GM10248 (cell line): ENCODE measurements at places on chromosomes 11 and 22.

DNA sequence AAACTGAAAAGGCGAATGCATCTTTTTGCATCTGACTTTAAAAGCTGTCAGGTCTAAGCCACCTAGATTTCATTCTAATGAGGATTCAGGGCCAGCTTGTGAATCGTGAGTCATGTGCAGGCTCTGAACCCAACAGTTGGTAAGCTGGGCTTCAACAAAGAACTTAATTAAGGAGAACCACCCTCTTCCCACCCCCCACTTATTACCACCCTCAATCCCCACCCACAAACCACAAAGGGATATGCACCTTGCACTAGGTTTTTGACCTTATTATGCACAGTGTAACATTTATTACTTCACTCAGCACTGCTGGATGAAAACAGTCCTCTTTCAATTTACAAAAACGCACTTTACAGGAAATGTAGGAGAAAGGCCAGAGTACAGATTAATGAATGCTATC is 94.1 kb upstream of the LIN7C start:
- no peak for DNase-seq

DNA sequence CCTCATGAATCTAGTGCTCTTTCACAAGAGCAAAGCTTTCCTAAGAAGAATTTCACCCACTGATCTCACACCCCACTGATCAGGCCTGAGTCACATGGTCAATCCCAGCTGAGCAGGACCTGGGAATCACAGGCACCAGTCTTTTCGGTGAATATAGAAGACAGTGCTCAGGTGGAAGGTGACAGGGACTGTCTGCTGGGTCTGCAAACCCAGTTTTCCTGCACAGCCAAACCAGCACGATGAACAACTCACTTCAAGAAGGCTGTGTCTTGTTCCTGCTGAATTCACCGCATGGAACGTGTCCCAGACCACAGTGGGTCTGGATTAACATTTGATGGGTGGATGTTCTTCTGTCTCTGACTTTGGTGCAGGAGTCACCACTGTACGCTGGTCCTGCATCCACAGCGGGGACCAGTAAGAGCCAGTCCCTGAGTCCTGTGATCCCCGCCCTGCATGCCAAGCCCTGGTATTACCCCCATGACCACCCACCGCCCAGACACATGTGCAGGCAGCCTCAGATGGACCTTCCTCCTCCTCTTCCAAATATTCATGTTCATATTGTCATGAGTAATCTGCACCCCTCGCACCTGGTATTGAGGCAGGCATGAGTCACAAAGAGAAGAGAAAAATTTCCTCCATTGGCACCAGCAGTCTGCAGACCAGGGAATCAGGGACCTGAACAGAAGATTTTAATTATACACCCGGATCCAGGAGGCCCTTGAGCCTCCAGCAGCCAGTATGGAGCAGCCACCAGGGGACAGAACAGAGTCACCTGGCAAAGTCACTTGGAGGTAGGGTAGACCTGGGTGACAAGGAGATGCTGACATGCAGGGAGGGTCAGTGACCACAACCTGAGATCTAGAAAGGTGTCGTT is 8.6 kb upstream of the IGLL5 start:
- DNase-seq = no peak

GRCh38 chr22:20044495-20045151 is 23.7 kb downstream of the TANGO2 start:
- DNase-seq = no peak

- DNase-seq = peak; percentile 15
Measured at GRCh38 chr11:86672007-86672621, at the start of gene ME3. Gene ME3 (minus strand): TSS chr11:86672616.

GRCh38 chr11:2888266-2888968 is 2.8 kb upstream of the CDKN1C start:
- peak; percentile 84 for DNase-seq

DNA sequence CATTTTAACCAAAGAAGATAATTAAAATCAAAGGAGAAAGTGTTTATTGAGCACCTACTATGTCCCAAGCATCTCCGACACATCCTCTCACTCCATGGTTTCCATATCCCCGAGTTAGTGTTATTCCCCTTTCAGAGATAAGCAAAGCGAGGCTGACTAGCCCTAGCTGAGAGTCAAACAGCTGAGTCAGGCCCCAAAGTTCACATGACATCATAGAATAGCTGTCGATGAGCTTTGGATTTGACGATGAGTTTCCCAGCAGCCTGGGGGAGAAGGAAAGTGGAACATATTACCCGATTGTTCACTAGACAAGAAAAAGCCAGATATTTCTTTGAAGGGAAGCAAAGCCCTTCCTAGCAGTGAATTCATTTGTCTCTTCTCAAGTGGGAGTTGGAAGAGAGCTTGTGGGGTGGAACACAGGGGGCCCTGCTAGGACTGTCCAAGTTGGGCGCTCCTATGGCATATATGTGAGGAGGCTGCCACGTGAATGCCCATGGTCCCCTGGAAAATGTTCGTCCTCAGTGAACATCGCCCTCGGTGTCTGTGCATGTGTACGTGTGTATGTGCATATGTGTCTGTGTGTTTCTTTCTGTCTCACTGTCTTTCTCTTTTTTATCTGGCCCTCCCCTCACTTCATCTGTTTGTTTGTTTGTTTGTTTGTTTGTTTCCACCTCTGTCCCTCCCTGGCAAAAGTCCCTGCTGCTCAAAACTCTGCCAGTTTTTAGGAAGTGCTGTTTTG is 493 bp upstream of the CYTH4 start:
- DNase-seq = no peak

DNA sequence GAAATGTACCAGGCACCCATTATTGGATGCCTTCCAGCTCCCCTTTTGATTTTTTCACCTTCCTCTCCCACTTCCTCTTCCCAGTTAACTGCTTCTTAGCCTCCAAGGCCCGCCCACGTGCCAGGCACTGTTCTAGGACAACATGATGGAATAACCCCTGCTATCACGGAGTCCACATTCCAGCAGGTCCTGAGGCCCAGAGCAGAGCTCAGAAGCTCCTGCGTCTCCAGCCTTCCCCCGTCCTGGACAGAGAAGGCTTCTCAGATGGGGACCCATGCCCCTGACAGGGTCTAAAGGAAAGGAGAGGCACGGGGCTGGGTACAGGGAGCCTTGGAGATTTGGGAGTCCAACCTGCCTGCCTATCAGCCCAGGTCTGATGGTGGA is 29.1 kb downstream of the TRIM29 start:
- DNase-seq = no peak

DNA sequence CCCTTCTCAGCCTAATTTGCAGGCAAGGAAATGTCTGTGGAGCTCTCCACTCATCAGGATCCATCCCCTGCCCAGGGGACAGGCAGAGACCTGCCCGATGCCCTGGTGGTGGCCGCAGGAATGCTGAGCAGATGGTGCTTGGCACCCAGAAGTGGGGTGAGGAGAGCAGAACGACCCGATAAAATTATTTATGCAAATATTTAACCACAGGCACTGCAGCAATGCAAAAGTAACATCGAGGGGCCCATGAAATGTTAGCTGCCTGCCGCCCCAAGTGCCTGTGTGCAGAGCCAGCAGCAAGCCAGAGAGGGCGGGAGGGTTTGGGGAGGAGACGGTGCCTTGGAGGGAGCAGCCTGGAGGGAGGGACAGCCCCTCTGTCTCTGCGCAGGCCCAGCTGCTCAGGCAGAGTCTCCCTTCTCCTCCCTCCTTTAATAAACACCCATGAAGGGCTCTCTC is 205.5 kb downstream of the CTTN start:
- no peak for DNase-seq

GRCh38 chr11:9719566-9720289 is 55.9 kb downstream of the SWAP70 start:
- DNase-seq = peak; percentile 26

DNA sequence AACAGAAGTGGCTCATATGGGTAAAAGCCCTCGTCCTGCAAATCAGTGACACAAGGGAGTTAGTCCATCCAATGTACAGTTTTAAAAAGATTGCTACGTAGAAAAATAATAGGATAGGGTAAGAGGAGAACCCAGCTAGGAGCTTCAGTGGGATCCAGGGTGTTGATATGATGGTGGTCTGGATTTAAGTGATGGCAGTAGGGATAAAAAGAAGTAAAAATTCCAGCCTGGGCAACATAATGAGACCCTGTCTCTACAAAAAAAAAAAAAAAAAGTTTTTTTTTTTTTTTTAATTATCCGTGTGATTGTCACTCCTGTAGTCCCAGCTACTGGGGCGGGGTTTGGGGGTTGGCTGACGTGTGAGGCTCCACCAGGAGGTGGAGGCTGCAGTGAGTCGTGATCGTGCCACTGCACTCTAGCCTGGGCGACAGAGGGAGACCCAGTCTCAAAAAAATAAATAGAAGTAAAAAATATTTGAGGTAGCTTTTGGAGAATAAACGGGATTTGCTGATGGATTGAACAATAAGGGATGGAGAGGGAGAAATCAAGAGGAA is 7.0 kb upstream of the L3MBTL2 start:
- DNase-seq = no peak

- no peak for DNase-seq
Measured at GRCh38 chr11:40294741-40295140, 1164.7 kb downstream of the LRRC4C start.

- no peak for DNase-seq
Measured at GRCh38 chr11:73189723-73190556, 28.1 kb upstream of the P2RY2 start.

DNA sequence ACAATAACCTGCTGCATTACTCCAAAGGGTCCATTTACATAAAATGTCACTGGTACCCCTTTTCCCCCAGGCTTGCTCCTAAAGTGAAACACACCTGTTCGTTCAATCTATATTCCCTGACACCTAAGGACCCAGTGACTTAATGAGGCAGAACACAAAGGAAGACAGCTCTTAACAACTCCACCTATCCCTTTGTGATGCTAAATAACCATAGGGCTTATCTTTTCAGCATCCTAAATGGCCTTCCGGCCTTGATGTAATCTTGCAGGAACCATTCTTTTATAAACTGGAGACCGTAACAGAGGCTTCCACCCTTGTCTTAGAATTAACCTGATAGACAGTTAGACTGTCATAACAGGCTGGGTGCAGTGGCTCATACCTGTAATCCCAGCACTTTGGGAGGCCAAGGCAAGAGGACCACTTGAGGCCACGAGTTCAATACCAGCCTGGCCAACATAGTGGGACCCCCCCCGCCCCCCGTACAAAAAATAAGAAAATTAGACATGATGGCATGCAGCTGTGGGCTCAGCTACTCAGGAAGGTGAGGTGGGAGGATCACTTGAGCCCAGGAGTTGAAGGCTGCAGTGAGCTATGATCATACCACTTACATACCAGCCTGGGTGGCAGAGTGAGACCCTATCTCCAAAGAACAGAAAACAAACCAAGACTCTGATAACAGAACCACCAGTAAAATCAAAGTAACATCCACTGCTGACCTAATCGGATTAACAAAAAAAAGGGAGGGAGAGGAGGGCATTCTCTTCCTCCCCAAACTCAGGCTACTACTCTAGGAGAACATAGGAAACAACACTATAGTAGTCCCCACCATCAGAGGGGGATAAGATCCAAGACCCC is 5.1 kb downstream of the CHEK2 start:
- no peak for DNase-seq

- peak; percentile 70 for DNase-seq
Measured at GRCh38 chr11:72223615-72224563, 678 bp upstream of the INPPL1 start.

DNA sequence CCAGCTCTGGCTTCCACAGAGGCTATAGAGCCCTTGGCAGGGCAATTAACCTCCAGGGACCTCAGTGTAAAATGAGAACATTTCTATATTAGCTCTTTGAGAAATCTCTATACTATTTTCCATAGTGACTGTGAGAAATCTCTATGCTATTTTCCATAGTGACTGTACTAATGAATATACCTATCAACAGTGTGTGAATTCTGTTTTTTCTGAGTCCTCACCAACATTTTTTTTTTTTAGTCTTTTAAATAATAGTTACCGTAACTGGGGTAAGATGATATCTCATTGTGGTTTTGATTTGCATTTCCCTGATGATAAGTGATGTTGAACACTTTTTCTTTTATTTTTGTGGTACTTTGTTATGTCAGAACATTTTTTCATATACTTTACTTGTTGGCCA is 7.0 kb upstream of the MTNR1B start:
- DNase-seq = no peak

DNA sequence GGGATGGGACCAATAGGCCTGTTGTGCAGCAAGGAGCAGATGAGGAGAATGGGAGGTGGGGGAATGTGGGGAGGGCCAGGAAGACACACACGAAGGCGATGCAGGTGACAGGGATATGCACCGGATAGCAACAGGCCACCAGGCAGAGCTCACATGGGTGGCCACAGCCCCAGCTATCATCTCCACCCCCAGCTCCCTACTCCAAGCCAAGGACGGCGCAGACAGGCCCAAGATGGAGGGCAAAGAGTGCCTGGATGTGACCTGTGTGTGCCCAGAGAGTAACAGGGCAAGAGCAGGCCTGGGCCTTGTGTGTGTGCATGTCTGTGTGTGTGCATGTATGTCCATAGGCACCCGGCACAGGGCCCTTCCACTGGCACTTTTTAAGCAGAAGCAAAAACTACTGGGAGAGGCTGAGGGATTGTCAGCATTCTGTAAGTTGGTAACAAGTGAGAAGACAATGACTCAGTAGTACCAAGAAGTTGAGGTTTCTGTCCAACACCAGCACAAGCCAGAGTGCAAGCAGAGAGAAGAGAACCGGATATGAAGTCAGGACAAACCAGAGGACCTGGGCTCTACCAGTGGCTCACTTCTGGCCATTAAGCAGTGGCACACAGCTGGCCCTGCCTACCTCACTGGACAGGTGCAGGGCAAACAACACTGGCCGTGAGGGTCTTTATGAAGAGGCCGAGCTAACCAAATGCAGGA is 36.4 kb downstream of the NRXN2 start:
- DNase-seq = no peak

DNA sequence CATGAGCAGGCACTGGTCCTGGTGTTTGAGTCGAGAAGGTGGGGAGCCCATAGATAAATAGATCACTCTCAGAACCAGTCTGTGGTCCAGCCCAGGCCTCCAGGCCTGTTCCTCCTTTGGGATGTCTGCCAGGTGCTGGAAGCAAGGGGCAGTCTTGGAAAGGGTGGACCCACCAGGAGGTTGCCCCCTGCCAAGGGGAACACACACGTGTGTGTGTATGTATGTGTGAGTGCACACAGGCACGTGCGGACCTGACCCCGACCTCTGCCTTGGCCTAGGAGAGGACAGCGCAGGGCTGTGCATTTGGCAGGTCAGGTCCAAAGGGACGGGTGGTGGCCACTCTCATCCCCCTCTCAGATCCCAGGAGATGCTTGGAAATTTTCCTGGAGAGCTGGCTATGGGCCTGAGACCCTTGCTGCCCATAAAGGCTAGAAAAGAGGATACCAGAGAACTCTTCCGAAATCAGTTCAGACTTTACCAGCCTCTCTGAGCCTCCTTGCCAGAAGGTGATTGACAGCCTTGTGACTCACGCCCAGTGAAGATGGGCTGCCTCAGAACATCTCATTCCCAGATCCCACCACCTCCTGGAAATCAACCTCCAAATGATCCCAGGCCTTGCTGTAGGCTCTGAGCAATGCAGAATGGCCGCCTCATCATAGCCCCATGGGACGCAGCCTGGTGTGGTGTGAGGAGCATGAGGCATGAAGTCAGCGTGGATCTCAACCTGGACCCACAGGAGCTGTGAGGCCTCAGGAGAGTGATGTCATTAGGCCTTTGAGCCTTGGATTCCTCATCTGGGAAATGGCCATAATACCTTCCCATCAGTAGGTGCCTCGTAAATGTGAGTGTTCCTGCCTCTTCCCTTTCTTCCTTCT is 24.0 kb upstream of the CREB3L1 start:
- no peak for DNase-seq
